ENCODE measurements at places on chromosomes 6 and 20. TPM values are rescaled to one million over a fixed set of nuclear protein-coding genes. Genes with fewer than 3 reads are reported as not detected.

MBOAT1 gene
- 2.5 TPM for polyA plus RNA-seq

GRCh38 chr6:143183666-143184065 lies 123.0 kb downstream of the AIG1 start:
- no peaks in the 10 kb centered on the region for H3K36me3 ChIP-seq
- no peak overlapping the region for H3K27ac ChIP-seq
- H3K4me1 ChIP-seq = peaks cover 31% of the 10 kb centered on the region
- H3K4me3 ChIP-seq = no peak overlapping the region
- H3K27me3 ChIP-seq = no peaks in the 10 kb centered on the region

DOK5 gene
- polyA plus RNA-seq = 4.0 TPM

DNA sequence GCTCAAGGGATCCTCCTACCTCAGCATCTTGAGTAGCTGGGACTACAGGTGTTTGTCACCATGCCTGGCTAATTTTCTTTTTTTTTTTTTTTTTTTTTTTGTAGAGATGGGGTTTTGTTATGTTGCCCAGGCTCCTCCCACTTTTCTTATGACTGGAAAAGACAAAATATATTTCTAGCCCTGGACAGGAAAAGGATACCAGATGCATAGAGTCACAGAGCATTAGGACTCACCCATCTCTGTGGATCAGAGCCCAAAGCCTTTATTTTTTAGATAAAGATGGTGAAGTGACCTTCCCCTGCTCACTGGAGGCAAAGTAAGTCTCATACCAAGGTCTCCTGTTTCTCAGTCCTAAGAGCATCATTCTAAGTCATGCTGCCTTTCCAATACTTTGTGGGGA lies 3.4 kb downstream of the TRIM10 start:
- no peak overlapping the region for H3K4me3 ChIP-seq
- H3K27ac ChIP-seq = no peak overlapping the region
- DNase-seq = no peak
- no peaks in the 10 kb centered on the region for H3K27me3 ChIP-seq
- H3K4me1 ChIP-seq = no peaks in the 10 kb centered on the region
- H3K36me3 ChIP-seq = no peaks in the 10 kb centered on the region

- peaks cover 25% of the 10 kb centered on the region for H3K27me3 ChIP-seq
- H3K36me3 ChIP-seq = no peaks in the 10 kb centered on the region
- no peak for DNase-seq
These were observed 6.6 kb downstream of the TRIM15 start for GRCh38 chr6:30169658-30170614.

DNA sequence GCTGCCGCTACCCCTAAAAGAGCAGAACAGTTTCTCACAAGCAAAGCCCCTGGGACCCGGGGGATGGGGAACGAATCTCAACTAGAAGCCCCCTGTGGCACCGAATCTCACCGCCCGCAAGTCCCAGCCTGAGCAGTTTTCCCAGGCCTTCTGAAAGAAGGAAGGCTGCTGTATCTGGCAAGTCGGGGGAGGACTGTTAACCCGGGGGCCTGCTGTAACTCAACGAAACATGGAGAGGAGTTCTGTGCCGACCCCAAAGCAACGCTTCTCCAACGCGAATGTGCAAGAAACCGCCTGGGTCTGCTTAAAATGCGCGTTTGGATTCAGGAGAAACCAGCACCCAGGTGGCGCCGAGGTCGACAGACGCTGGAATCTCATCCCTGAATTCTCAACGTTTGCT lies 34.2 kb downstream of the DLL1 start:
- no peak overlapping the region for H3K4me3 ChIP-seq
- H3K27me3 ChIP-seq = no peaks in the 10 kb centered on the region
- DNase-seq = no peak
- no peak overlapping the region for H3K27ac ChIP-seq
- H3K4me1 ChIP-seq = no peaks in the 10 kb centered on the region
- H3K36me3 ChIP-seq = no peaks in the 10 kb centered on the region

HAO1 gene
- not detected for polyA plus RNA-seq

DNA sequence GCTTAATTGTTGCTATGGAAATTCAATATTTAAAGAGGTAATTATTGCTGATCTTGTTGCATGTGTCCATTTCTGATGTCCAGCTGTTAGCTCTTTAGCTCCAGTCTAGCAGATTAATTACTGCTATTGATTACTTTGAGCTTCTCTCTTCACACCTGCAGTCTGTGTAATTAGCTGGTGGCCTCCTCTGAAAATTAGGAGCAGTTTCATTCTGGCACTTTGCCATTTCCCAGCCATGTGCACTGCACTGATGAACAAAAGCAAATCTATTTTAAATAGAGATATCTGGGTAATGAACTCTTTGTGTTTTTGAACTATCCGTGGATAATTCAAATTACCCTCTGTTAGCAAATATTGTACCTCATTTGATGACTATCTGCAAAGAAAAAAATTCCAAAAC lies 275.9 kb downstream of the RNF144B start:
- H3K27ac ChIP-seq = no peak overlapping the region
- H3K27me3 ChIP-seq = no peaks in the 10 kb centered on the region
- no peaks in the 10 kb centered on the region for H3K4me1 ChIP-seq
- H3K36me3 ChIP-seq = no peaks in the 10 kb centered on the region

HSF2 gene
- polyA plus RNA-seq = 38.7 TPM

DNA sequence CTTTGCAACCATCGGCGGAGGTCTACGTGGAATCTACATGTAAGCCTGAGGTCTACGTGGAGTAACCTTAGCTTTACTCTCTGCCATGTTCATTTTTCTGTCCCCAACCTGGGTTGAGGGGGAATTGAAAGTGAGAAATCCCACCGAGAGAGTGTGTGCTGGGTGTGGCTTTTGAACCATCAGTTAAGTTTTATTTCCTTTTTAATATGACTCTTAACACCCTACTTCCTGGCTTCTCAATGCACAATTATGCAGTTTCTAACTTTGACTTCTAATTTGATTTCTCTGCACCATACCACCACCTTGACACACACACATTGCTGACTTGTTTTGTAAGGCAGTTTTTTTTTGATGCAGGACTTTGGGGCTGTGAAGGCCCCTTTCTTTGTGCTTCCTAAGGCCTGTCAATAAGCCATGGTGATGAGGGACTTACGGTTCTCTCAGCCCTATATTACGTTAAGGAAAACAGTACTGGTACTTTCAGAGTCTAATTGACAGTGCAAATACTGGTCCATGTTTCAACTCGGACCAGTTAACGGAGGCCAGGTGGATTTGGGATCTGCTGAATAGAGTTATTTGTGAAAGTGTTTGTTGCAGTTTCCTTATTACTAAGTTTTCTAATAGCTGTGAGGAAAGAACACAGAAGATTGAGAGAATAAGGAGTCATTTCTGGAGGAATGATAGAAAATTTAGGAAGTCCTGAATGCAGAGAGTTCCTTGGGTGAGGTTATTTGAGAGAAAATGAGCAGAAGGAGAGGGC lies 206.5 kb downstream of the JARID2 start:
- no peak for DNase-seq
- H3K4me1 ChIP-seq = peaks cover 50% of the 10 kb centered on the region
- no peak overlapping the region for H3K4me3 ChIP-seq
- H3K27ac ChIP-seq = peak overlapping the region; percentile 39
- no peaks in the 10 kb centered on the region for H3K27me3 ChIP-seq

- no peaks in the 10 kb centered on the region for H3K36me3 ChIP-seq
- no peak for DNase-seq
- no peak overlapping the region for H3K4me3 ChIP-seq
- H3K4me1 ChIP-seq = no peaks in the 10 kb centered on the region
These were observed 58.5 kb downstream of the SUN5 start for GRCh38 chr20:32945710-32946221.

GRCh38 chr6:139240161-139241010 lies 51.4 kb downstream of the TXLNB start:
- no peak overlapping the region for H3K4me3 ChIP-seq
- peaks cover 45% of the 10 kb centered on the region for H3K36me3 ChIP-seq
- DNase-seq = peak; percentile 51
- H3K4me1 ChIP-seq = no peaks in the 10 kb centered on the region
- H3K27me3 ChIP-seq = no peaks in the 10 kb centered on the region

DNA sequence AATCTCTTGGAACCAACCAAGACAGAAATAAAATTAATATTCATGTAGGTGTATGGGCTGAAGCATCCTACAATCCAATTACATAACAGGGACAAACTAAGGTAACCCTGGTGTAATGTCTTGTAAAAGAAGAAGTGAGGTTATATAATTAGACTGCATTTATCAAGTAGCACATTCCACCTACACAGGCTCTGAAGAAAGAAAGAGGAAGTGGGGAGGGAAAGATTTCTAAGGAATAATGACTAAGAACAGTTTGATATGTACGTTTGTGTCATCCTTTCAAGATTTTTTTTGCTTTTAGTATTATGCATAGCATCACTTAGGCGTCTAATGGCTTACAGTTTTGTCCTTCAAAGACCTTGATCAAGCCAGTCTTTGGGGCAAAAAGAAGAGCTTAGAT lies 139.7 kb downstream of the PLCB1 start:
- no peaks in the 10 kb centered on the region for H3K36me3 ChIP-seq
- no peak for DNase-seq
- H3K27ac ChIP-seq = no peak overlapping the region
- no peak overlapping the region for H3K4me3 ChIP-seq
- no peaks in the 10 kb centered on the region for H3K27me3 ChIP-seq

- no peak for DNase-seq
- H3K4me1 ChIP-seq = no peaks in the 10 kb centered on the region
- no peak overlapping the region for H3K27ac ChIP-seq
- H3K4me3 ChIP-seq = no peak overlapping the region
- H3K27me3 ChIP-seq = no peaks in the 10 kb centered on the region
These were observed 15.5 kb downstream of the SYTL3 start for GRCh38 chr6:158665332-158665731.

DNA sequence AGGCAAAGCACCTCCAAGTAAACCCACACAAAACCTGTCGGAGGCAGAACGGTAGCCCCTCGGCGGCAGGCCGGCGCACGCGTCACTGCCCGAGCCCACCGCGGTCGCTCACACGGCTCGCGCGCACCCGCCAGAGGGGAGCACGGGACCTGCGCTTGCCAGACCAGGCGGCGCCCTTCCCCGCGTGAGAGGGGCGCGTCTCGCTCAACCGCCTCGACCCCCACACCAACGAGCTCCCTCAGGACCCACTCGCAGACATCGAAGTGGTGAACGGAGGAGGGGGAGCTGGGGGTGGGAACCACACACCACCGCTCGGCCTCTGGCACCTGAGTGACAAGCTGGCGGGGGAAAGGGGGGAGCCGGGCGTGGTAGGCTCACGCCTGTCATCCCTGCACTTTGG lies 1513.4 kb upstream of the DEFB115 start:
- H3K27ac ChIP-seq = no peak overlapping the region
- no peak for DNase-seq
- H3K4me1 ChIP-seq = no peaks in the 10 kb centered on the region

GRCh38 chr6:142008016-142008735 lies 124.5 kb upstream of the GJE1 start:
- no peak for DNase-seq
- no peak overlapping the region for H3K27ac ChIP-seq
- no peak overlapping the region for H3K4me3 ChIP-seq
- no peaks in the 10 kb centered on the region for H3K4me1 ChIP-seq
- no peaks in the 10 kb centered on the region for H3K27me3 ChIP-seq

- H3K4me3 ChIP-seq = no peak overlapping the region
- no peaks in the 10 kb centered on the region for H3K27me3 ChIP-seq
- H3K27ac ChIP-seq = no peak overlapping the region
- H3K36me3 ChIP-seq = no peaks in the 10 kb centered on the region
- H3K4me1 ChIP-seq = no peaks in the 10 kb centered on the region
- no peak for DNase-seq
These were observed 33.3 kb upstream of the THEMIS start for GRCh38 chr6:127933852-127934840.

DNA sequence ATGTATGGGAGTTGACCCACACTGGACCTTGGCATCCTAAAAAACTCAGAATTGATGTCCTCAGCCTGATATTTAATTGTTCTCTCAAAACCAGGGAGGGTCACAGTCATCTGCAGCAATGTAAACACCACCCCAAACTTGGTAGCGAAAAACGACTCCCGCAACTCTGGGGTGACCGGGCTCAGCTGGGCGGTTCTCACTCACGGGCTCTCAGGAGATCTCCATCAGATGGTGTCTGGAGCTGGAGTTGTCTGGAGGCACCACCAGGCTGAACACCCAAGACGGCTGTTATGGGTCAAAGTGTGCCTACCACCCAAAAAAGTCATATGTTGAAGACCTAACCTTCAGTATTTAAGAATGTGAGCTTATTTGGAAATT lies 50.9 kb upstream of the NXT1 start:
- no peak overlapping the region for H3K4me3 ChIP-seq
- H3K36me3 ChIP-seq = no peaks in the 10 kb centered on the region
- no peak for DNase-seq
- H3K27ac ChIP-seq = no peak overlapping the region
- H3K27me3 ChIP-seq = no peaks in the 10 kb centered on the region

GRCh38 chr6:112037783-112038216 lies 16.1 kb upstream of the CCN6 start:
- DNase-seq = peak; percentile 40
- H3K27ac ChIP-seq = peak overlapping the region; percentile 65
- peaks cover 16% of the 10 kb centered on the region for H3K4me1 ChIP-seq

- H3K27ac ChIP-seq = no peak overlapping the region
- no peaks in the 10 kb centered on the region for H3K27me3 ChIP-seq
- H3K4me3 ChIP-seq = no peak overlapping the region
- no peaks in the 10 kb centered on the region for H3K36me3 ChIP-seq
These were observed 818.7 kb upstream of the GJE1 start for GRCh38 chr6:141313986-141314385.

HIVEP1 gene
- 3.5 TPM for polyA plus RNA-seq

DNA sequence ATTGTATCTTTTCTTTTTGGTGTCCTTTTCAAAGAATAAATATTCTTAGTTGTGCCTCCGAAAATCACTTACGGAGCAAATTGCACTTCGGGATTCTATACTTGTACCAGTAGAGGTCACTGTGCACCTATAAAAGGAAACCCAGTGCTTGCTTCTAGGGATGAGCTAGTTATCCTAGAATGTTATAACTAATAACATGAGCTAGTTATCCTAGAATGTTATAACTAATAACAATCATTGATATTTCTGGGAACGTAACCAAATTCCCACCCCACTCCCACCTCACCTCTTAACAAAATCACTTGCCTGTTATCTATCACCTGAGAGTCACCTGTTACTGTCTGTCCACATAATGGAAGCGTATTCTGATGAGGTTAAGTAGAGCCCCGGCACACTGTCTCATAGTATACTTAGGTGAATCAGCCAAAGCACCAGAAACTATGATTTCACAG lies 126.9 kb upstream of the TIAM2 start:
- no peaks in the 10 kb centered on the region for H3K27me3 ChIP-seq
- no peak overlapping the region for H3K4me3 ChIP-seq
- H3K4me1 ChIP-seq = no peaks in the 10 kb centered on the region
- H3K36me3 ChIP-seq = no peaks in the 10 kb centered on the region

- no peak for DNase-seq
- H3K27ac ChIP-seq = peak overlapping the region; percentile 26
These were observed 69.9 kb downstream of the FYN start for GRCh38 chr6:111803371-111803770.

GRCh38 chr6:74249658-74250057 lies 553.7 kb downstream of the CD109 start:
- no peak for DNase-seq
- H3K27ac ChIP-seq = no peak overlapping the region
- H3K4me1 ChIP-seq = no peaks in the 10 kb centered on the region
- no peak overlapping the region for H3K4me3 ChIP-seq
- no peaks in the 10 kb centered on the region for H3K27me3 ChIP-seq

LINC00237 gene
- not detected for polyA plus RNA-seq
